ENCODE measurements at places on chromosomes 11 and 22.
A peak's percentile ranks its signal among the peaks of the same experiment; 100 is the strongest.

DNA sequence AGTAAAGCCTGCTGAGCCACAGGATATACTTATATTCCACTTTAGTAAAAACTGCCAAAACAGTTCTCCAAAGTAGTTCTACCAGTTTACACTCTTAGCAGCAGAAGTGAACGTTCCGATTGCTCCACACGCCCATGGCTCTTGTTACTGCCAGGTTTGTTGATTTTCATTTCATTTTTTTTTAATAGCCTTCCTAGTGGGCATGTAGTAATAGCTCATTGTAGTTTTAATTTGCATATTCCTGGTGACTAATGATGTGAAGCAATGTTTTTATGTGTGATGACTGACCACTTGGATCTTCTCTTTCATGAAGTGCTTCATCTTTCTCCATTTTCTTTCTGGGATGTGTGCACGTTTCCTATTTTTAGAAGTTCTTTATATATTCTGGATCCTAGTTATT, 4.8 kb upstream of the C11orf97 start:
- DNase-seq = no peak

DNA sequence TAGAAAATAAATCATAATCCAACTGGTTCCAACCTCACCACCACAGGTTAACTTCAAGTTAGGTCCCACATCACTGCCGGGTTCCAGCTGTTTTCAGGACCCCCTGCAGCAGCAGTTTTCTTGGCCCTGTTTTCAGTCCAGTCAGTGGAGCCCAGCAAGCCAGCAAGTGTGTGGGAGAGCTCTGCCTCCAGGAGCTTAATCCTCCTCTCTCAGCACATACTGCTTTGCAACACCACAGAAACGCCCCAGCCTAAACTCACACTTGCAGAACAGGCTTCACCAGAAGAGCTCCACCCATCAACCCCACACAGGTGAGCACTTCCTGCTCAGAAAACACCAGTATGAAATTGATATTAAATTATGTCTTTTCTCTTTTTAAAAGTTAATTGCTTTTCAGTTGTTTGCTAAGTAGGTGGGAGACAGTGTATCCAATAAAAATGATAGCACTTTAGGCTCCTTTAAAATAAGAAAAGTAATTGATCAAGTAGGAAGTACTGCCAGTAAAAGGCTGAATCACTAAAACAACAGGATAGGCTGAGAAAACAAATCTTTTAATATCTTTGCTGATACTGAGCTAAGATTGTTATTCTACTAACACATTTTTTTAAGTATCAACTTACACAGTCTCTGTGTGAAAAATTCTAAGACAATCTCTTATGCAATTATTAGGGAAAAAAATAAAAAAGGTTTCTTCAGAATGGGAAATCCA, 81.5 kb upstream of the TP53AIP1 start:
- DNase-seq = peak; percentile 75

DNA sequence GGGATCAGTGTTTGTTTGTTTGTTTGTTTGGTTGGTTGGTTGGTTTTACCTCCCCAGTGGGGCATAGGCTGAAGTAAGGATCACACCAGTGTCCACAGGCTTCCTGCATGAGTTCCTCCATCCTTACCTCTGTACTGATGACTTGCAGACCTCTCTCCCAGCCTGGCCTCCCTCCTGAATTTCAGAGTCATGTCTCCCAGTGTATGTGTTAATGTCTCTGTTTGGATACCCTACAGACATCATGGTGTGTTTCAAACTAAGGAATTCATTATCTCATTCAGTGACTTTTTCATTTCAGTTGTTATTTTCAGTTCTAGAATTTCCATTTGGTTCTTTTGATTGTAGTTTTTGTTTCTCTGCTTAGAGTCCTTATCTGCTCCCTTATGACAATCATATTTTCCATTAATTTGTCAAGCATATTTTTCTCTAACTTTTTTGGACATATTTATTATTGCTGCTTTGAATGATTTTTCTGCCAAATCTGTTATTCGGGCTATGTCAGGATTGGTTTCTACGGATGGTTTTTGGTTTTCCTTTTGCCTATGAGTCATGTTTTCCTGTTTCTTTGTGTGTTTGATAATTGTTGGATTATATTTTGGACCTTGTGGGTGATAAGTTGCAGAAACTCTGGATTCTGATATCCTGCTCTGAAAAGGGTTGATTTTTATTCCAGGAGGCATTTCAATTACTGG, 23.6 kb downstream of the MYEOV start:
- DNase-seq = no peak

GRCh38 chr11:59943997-59944714, 5.9 kb downstream of the OOSP1 start:
- peak; percentile 41 for DNase-seq

DNA sequence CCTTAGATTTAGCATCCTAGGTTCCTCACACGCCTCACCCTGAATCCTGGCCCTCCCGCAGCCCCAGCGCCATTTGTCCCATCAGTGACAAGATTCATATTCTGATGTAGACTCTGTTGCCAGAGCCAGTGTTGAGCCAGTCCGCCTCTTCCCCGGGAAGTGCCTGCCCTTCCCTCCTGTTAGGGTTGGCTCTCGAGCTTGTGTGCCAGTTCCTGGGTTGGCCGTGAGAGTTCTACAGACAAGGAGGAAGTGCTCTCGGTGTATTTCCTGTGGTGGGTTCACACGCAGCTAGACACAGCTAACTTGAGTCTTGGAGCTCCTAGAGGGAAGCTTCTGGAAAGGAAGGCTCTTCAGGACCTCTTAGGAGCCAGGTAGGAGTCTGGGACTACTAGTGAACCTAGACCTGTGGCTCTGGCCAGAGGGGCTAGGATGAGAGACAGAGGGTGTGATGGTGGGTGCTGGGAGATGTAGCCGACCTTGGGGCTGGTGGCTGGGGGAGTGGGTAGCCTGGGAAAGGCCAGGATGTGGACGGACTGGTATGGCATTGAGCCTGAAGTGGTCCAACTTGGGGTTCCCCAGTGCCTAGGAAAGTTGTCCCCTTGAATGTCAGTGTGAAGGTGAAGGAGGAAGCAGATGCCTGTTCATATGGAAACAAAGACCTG, at the start of gene IL18BP:
IL18BP (plus strand) TSS at position 261 of the 662 bp plus-strand sequence. CDS start 1,076 bp downstream, outside the sequence.
- DNase-seq = no peak

- no peak for DNase-seq
Measured at GRCh38 chr11:66328031-66328301, 8.3 kb downstream of the RIN1 start.

GRCh38 chr11:63673579-63673978, 2.4 kb upstream of the ATL3 start:
- no peak for DNase-seq

- DNase-seq = no peak
Measured at GRCh38 chr22:44574057-44574639, 76.1 kb upstream of the RTL6 start.

DNA sequence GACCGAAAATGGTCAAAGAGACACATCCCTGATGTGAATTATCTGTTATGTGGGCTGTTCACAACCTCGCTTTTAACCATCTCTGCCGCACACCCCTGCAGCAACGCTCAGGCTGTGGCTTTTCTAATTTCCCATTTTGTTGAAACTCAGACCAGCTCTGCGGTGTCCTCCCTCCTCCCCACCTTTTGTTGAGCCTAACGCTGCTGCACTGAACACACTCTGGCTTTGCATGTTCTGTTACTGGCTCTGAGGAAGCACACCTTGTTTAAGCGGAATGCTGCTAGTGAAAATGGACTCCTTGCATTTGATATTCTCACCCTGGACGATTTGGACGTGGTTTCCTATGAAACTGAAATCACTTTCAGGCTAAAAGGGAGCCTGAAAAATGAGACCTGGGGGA, 198.5 kb upstream of the MTNR1B start:
- no peak for DNase-seq

- DNase-seq = peak; percentile 46
Measured at GRCh38 chr11:129374081-129374992, 1.3 kb upstream of the BARX2 start.

GRCh38 chr11:62601122-62601371, 618 bp downstream of the MTA2 start:
- DNase-seq = no peak

GRCh38 chr22:43481568-43482317, 69.9 kb downstream of the MPPED1 start:
- DNase-seq = no peak

DNA sequence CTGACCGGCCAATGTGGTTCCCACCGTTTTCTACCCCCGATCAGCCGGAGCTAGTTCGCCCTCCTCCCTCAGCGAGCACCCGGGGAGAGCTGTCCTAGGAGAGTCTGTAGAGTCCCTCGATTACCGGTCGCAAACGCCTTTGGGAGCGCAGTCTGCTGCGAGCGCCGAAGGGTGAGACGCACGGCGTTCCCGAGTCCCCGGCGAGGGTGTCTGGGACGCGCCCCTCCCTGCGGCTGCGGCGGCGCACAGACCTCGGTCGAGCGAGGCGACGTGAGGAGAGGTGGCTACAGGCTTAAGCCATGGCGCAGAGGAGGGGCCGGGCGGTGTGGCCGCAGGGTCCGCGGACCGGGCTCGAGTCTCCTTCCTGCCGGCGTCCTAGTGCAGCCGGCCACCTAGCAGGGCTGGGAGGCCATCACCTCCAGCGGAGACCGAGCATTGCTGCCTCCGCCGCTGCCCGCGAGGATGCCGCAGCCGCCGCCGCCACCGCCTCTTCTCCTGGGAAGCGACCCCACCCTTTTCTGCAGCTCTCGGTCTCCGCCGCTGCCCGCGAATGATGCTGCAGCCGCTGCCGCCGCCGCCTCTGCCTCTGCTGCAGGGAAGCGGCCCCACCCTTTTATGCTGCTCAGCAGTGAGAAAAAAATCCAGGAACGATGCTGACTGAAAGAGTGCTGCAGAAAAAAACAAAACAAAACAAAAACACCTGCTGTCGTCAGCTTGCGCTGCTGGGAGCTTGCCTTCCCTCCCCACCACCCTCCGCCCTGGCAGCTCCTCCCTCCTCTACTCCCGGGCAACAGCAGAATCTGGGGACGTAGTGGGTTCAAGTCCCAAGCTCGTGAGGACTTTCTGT, at the start of gene MAP6:
MAP6 (minus strand) TSS at position 588 of the 847 bp plus-strand sequence. CDS start 669 bp downstream, outside the sequence.
- DNase-seq = peak; percentile 64

DNA sequence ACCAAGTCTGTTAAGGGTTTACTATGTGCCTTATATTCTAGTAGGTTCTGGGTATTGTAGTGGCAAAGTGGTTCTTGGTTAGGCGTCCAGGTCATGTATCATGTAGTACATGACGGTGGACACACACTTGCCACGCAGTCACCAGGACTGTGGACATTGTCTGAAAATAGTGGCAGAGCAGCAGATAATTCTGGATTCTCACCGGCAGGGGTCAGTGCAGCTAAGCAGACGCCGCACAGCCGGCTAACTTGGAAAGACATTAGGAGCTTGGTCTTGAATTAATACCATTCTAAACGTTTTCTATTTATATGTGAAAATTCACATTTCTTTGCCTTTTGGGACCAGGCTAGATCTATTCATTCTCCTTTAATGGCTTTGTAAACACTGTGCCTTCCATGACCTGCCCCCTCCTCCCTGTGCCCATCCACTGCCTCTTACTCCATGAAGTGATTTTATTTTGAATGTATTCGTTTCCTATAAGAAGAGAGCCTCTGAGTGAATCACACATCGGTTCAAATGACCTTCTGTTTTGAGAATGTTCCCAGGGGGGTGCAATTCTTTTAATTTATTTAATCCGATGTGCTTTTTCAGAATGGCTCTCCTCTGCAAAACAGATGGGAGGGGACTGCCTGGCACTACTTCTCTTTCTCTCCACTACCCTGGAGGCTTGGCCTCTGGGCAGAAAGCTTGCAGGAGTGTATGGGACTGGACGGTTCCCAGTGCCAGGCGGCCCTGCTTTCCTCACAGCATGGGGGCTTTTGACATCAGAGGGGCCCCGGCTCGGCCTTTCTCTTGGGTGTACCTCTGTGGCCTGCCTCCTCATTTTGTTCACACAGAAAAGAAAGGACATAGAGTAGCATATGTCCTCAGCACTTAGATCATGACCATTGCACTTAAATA, 378.0 kb downstream of the NTM start:
- DNase-seq = peak; percentile 62

DNA sequence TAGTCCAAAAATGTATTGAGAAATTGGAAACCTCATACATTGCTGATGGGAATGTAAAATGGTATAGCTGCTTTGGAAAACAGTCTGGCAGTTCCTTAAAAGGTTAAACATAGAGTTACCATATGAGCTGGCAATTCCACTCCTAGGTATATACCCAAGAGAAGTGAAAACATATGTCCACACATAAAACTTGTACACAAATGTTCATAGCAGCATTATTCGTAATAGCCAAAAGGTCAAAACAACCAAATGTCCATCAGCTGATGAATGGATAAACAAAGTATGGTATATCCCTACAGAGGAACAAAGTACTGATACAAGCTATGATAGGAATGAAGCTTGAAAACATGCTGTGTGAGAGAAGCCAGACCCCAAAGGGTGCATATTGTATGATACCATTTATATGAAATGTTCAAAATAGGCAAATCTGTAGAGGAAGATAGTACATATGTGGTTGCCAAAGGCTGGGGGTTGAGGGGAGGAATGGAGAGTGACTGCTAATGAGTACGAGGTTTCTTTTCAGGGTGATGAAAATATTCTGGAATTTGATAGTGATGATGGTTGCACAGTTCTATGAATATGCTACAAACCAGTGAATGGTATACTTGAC, 85.8 kb downstream of the ZBTB16 start:
- no peak for DNase-seq

DNA sequence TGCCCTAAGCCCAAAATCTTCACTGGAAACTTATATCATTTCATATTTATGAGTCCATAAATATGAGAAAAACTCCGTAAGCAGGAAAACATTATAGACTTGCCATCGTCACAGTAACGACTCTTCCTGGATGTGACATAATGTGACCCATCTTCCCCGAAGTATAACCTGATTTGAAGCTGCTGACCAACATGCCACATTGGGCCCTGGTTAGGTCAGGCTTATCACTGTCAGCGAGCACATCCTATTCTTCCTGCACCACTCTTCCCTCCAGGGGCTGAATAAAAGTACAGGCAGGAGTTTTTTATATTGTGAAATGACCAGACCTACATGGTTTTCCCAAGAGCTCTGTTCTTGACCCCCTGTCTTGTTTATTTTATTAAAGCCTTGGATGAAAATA, 12.1 kb upstream of the BLID start:
- DNase-seq = no peak

GRCh38 chr11:129643031-129643721, 172.5 kb upstream of the TMEM45B start:
- DNase-seq = no peak

GRCh38 chr11:107770551-107770951, 58.7 kb upstream of the SLN start:
- no peak for DNase-seq

- DNase-seq = peak; percentile 76
Measured at GRCh38 chr11:124876818-124877630, 11.8 kb downstream of the ROBO3 start.

DNA sequence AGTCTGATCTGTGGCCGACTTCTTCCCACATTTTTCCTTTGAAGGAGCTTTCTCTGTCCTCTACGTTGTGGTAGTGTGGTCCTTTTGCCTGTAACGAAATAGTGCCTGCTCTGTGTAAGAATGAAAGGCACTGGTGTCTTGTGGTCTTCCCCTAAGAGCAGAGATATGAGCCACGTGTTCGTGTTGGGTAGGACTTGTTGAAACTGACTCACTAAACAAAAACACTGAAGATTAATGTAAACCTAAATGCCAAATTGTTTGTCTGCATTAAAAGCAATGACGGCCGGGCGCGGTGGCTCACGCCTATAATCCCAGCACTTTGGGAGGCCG, 10.1 kb upstream of the RPS3 start:
- DNase-seq = no peak

Measured in H9 (cell line).